ENCODE measurements at places on chromosomes 6 and 20.
A peak's percentile ranks its signal among the peaks of the same experiment; 100 is the strongest.

DNA sequence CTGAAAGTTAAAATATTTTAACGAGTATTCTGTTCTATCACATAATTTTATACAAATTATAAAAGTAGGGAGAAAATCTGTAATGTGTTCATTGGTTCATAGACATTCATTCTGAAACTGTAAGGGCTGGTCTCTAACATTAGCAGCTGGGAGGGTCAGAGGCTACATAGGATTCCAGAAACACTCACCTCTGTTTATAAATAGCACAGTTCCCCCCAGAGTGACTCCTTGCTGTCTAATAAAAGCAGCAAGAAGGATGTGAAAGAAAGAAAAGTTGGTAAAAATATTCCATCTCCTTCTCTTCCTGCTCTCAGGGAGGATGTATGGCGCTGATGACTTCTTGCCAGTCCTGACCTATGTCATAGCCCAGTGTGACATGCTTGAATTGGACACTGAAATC lies 25.3 kb upstream of the NAA20 start:
- no peak for DNase-seq

DNA sequence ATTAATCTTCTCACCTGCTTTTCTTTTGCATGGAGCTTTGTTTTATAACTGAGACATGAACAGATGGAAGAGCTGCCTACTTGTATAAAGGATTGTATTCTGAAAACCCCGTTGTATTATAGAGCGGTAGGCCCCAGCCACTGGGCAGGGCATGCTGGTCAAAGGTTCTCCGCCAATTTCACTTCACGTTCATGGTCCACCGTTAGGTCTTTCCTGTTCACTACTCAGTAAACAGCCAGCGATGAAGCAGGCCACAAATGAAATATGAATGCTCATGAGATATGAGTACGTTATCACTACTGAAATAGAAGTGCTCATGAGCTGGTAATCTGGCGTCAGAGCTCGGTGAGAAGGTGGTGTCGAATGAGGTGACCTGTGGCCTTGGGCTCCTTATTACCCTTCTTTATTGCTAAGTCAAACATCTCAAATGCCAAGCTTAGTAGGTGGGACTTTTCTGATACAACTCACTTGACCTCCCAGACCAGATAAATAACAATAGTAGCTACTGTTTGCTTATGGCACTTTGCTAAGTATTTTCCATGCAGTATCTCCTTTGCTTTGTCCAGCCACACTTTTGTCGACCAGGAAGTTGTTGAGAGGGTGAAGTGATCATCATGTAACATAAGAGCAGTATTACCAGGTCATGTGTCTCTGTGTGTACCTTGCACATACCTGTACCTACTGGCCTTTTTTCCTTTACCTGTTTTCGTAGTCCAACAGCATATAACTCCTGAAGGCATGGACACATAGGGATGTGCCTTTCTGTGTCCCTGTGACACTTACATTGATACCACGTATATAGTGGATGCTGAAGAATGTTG lies 16.7 kb downstream of the EDN3 start:
- DNase-seq: no peak

GRCh38 chr20:25057234-25058050 lies 497 bp downstream of the ACSS1 start:
- no peak for DNase-seq

- no peak for DNase-seq
These were observed 48.7 kb upstream of the DACT2 start for GRCh38 chr6:168368066-168368820.

DNA sequence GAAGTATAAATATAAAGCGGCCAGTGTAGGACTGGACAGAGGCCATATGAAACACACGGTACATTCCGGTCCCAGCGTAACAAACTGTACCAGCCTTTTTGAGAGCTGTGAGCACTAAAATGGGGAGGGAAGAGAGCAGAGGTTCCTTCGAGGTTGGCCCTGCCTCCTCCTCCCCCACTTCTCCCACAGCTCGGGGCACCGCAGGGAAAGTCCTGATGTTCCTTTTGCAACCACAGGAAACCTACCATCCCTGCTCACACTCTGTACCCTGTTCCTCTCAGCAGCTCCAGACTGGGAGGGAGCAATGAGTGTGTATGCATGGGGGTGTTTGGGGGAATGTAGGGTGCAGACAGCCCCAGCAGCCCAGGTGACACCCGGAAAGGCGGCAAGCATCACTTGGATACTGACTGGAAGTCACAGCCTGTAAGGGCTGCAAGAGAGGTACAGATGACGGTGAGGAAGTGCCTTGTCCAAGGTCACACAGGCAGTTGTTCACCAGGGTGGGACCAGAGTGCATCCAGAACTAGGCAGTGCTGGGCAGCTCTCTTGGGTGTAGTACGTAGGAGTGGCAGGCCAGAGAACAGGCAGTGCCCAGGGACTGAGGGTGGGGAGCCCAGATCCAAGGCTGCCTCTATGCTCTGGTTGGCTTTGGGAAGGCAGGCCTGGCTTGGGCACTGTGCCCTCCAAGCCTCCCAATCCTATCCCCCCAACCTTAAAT lies 11.0 kb upstream of the ARMC12 start:
- no peak for DNase-seq

DNA sequence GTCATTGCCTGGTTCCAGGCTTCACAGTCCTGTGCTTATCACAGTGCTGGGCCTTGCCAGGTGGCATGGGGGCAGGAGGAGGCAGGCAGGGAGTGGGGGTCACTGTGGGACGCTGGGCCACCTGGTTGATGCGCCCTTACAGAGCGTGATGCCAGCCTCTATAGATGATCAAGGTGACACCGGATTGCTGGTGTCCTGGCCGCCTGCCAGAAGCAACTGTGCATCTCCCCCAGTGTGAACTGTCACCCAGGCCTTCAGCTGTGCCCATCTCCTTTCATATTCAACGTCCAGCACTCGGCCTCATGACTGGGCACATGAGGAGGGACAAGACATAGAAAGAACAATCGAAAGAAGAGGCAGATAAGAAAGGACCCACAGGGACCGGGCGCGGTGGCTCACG lies 318.9 kb downstream of the TAF4 start:
- DNase-seq: no peak

DNA sequence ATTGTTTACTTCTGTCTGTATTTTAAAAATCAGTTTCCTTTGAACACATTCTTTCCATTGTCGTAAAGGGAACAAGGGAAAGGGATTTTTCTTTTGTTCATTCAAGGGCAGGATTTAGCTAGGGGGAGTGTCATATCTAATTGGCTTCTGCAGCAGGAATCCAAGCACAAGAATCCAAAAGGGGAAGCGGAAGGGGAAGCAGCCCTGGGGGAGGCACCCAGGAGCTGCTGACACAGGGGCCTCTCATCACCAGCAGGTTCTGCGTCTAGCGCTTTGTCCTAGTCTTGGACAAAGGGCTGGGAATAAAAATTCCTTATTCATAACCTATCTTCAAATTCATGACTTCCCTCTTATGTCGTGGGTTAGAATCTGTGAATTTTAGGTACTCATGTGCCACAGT lies 13.7 kb downstream of the RIPK1 start:
- DNase-seq: no peak

DNA sequence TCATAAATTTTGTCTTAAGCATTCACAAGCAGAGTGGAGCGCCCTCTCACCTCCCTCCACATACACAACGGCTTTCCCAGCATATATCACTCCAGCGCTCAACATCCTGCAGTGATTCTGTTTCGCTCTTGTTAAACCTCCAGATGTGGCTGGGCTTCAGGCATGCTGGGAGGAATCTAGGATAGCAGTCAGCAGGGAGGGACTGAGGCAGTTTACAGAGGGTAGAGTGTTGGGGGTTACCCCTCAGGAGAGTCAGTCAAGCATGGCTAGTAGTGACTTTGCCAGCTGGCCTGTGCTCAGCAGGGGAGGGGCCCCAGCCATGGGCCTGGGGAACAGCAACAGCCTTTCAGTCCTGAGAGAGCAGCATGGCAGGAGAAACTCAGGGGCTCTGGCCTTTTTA lies 161.4 kb upstream of the FLRT3 start:
- DNase-seq: no peak

GRCh38 chr6:147933224-147933623 lies 409.4 kb upstream of the SASH1 start:
- DNase-seq: no peak

GRCh38 chr6:9532621-9533557 lies 882.0 kb downstream of the TFAP2A start:
- DNase-seq: no peak

DNA sequence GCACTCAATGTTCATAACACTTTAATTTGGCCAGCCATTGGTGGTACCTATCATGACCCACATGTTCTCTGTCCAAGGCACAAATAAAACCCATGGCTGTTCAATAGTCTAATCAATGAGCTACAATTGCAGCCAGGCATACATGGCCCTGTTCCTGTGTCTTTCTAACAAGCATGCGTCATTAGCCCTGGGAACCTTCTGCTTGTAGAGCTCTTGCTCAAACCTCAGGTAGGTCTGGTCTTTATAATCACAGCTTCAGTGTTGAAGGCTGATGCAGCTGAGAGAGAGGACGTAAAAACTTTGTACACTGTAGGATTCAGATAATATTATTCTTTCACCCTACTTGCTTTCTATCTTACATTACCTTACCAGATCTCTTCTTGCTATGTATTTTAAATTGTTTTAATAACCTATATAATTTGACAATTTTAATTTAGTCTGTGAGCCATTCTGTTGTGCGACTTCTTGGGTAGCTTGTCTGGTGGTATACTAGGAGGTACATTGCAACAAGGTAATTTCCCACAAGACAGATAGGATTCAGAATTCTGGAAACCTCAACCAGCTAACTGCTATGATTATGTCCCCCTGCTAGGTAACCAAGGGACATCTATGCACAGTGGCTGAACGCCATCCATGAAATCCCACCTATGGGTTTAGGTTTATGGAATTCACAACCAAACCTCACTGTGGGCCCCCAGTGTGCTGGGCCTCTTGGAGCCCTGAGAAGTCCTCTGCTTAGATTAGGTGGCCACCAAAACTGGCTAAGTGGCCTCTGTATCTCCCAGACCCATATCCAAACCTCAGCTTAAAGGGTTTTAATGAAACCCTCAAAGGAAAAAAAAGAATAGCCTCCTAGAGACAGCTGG lies 55.4 kb upstream of the RIPOR2 start:
- no peak for DNase-seq

- DNase-seq: no peak
These were observed 4.1 kb upstream of the KCNQ5 start for GRCh38 chr6:72617721-72618120.

DNA sequence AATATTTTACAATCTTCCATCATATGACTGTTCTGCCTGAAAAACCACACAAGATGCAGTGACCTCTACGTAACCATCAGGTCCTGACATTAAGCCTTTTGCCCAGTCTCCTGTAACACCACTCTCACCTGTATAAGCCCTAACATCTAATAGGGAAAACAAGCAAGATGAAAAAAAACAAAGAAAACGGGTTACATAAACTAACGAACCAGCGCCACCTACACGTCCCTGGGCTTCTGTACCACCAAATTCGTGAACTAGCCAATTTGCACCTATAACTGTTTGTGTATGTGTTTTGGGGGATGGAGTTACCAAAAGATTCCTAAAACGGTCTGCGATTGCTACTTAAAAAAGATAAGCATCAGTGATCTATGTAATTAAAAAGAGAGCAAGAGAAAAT lies 70.2 kb downstream of the BLOC1S5 start:
- DNase-seq: no peak

DNA sequence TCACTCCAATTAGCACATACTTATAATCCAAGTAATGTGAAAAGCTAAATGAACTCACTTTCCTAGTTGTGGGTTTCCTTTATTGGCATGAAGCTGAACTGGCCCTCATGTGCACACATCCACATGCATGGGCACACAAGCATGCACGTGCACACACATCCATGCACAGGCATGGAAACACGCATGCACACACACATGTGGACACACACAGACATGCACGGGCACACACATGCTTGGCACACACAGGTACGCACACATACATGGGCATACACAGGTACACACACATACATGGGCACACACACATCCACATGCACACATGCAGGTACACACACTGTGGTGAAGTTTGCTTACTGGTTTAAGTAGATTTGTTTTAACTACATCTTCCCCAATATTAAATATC lies 23.8 kb downstream of the SYNDIG1 start:
- DNase-seq: no peak

GRCh38 chr6:43268355-43268700 lies 25.0 kb downstream of the TTBK1 start:
- DNase-seq: no peak

DNA sequence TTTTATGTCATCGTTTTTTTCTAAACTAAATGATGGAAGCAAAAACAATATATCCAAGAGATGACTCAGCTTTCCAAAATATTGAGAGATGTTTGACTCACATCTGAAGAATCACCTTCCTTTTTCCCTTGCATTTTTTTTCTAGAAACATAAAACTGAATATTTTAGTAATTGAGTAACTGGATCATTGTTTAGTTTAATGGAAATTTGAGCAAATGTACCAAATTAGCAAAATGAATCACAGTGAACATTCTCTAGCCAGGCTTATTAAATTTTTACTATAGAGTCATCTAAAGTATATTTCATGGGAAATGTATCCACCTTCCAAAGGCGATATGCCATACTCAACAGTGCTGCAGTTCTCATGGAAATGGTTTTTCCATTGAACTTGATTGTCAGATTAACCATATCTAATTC lies 145.5 kb downstream of the TENT5A start:
- DNase-seq: no peak

DNA sequence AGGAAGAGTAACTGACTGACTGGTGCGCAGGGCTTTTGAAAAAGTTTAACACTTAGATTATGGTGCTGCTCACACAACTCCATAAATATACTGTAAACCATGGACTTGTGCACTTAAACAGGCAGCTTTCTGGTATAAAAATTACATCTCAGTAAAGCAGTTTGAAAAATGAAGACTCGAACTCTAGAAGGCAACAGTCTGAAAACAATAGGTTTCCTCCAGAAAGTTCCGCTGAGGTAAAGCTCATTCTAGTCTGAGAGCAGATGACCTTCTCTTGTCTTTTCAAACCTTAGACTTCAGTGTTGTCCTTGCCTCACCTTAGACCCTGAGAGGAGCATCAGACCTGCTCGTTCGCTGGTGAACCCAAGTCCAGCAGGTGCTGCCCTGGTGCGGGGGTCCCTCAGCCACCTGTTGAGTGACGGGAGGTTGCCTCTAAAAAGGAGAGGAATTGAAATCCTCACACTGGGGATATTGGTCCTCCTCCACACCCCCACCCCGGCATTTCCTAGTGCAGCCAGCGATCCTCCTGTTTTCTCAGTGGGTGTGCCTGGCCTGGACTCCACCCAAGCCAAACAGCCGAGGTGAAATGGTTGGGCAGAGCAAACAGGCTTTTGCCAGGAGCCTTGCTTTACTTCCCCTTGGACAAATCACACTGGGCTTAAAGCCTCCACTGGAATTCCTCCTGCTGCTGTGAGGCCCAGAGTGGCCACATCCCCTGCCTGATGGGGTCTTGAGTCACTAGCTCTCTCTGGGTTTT lies 14.7 kb upstream of the PYGB start:
- peak; percentile 66 for DNase-seq
